ENCODE measurements at places on chromosomes 1 and 21. TPM values are rescaled to one million over a fixed set of nuclear protein-coding genes. Genes with fewer than 3 reads are reported as not detected.

The LINGO4 gene
- 0.45 TPM for polyA plus RNA-seq

The CELF3 gene
- polyA plus RNA-seq, result 0.57 TPM

The RHCE gene
- polyA plus RNA-seq, result 1.4 TPM

The OR2L13 gene
- not detected for polyA plus RNA-seq

The KMO gene
- 0.39 TPM for polyA plus RNA-seq

The FAM3B gene
- 0.15 TPM for polyA plus RNA-seq

The CNIH3 gene
- 3.6 TPM for polyA plus RNA-seq

The MYBPH gene
- 390 TPM for polyA plus RNA-seq

The TMEM51 gene
- 7.5 TPM for polyA plus RNA-seq

The DAB1 gene
- polyA plus RNA-seq, result not detected

The PTPN22 gene
- polyA plus RNA-seq, result 0.26 TPM

Data from muscle of arm (tissue), 14 donors.